ENCODE measurements at places on chromosomes 5 and 9.
A peak's percentile ranks its signal among the peaks of the same experiment; 100 is the strongest.

DNA sequence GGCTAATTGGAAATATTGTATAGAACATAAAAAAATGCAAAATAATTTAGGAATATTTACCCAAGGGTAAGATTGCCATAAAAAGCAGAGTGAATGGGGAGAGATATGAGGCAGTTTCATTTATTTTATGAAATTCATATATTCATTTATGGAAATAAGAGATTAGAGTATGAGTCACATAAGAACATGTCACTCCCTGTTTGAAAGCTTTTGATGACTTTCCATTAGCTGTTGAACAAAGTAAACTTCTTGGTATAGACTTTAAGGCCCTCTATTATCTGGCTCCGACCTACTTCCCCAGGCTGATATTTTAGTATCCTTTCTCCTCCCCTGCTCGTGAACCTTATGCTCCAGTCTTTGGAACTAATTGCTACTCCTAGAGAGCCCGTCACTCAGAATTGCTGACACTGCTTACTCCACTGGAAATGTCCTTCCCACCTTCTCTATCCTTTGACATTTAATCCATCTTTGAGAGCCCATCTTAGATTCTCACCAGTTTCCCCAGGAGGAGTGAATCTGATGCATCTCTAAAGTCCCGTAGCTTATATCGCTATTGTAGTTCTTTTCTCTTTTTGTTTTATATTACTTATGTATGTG lies 8.9 kb upstream of the ACTBL2 start:
- DNase-seq: no peak
- no peak overlapping the region for H3K4me3 ChIP-seq
- peaks cover 15% of the 10 kb centered on the region for H3K27me3 ChIP-seq
- H3K27ac ChIP-seq: no peak overlapping the region

GRCh38 chr5:120358949-120359348 lies 105.2 kb upstream of the PRR16 start:
- no peak overlapping the region for H3K27ac ChIP-seq
- no peak overlapping the region for H3K4me3 ChIP-seq
- no peaks in the 10 kb centered on the region for H3K4me1 ChIP-seq
- no peaks in the 10 kb centered on the region for H3K36me3 ChIP-seq
- no peak for DNase-seq

DNA sequence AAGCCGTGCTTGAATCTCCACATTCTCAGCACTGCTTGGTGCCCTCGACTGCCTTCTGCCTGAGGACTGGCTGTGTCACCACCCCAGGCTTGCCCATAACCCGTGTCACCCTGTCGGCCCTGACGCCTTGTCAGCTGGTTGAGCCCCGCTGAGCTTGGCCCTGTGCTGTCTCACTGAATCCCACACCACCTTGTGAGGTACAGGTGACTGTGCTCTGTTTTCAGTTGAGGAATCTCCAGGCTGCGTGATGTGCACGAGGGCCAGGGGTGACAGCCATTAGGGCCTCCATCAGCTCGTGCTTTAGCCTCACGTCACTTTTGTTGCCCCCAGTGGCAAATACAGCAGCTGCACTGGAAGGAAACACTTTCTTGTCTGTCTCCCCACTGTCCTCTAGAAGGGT lies 90.7 kb downstream of the CACNA1B start:
- no peaks in the 10 kb centered on the region for H3K4me1 ChIP-seq
- DNase-seq: no peak
- no peak overlapping the region for H3K27ac ChIP-seq
- H3K36me3 ChIP-seq: no peaks in the 10 kb centered on the region

DNA sequence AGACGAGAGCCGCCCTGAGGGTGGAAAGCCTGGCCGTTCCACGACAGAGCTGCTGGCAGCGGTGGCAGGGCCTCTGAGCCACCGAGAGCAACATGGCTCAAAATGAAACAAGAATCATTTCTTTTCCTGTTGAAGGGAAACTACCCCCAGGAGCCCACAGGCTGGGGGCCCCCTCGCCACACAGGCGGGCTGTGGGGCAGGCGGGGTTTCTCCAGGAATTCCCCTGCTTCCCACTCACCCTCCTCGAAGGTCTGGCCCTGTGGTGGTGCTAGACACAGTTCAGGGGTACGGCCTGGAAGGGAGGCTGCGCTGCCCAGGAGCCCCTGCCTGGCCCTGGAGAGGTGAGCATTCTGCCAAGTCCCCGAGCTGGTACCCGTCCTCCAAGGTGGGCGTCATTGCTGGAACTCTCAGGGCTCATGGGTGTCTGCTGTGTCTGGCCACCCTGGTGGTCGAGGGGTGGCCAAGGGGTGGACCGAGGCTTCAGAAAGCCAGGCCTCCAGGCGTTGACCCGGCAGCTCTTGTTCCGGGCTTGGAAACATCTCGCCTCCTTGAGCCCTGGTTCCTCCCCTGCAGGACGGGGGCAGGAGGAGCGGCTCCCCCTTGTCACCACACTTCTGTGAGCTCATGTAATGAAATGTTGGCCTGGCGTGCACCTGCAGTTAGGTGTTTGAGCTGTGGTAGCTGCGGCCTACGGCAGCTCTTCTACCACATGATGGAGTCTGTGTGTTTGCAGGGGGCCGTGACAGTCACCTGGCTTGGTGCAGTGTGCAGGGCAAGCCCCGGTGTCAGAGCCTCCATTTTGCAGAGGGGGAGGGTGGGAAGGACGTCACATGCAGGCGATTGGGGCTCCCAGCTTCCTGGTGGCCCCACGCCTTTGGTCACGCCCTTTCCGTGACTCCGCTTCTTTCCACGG lies 65.3 kb downstream of the RXRA start:
- peak overlapping the region; percentile 98 for H3K27ac ChIP-seq
- peak overlapping the region; percentile 81 for H3K4me3 ChIP-seq
- peaks cover 66% of the 10 kb centered on the region for H3K4me1 ChIP-seq
- H3K36me3 ChIP-seq: no peaks in the 10 kb centered on the region

GRCh38 chr5:6634306-6634705 lies 1.1 kb downstream of the SRD5A1 start:
- peak overlapping the region; percentile 92 for H3K4me3 ChIP-seq
- H3K4me1 ChIP-seq: peaks cover 41% of the 10 kb centered on the region
- H3K27ac ChIP-seq: peak overlapping the region; percentile 63

- H3K36me3 ChIP-seq: no peaks in the 10 kb centered on the region
- no peaks in the 10 kb centered on the region for H3K27me3 ChIP-seq
- H3K4me1 ChIP-seq: peaks cover 78% of the 10 kb centered on the region
- no peak overlapping the region for H3K4me3 ChIP-seq
- DNase-seq: no peak
Observed at GRCh38 chr5:68251386-68251785, 35.8 kb downstream of the PIK3R1 start.

DNA sequence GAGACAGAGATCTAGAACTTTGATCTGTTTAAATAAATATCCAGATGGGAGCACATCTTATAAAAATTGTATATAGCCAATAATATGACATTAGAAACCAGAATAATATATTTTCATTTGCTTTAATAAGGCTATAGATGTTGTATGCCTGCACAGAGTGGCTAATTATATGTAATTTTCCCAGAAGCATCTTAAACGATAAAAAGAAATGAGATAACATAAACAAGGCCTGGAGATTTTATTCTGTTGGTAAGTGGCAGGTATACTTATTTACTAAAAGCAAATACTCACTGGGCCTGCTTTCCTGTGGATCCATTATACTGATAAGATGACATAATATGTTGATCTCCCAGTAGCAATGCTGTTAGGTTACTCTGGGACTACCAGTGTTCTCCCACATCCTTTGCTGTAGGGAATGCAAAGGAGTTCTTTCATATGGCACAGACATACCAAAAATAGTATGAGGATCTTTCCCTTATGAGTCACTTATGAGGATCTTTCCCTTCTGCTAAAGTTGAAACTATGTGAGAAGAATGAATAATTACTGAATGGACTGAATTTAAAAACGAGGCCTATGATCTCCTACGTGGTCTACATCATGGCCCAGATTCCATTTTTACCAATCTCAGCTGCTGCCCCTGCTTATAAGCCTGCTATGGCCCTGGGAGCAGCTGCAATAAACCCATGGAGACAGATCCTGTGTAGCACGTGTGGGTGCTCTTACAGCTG lies 112.1 kb downstream of the NUDT12 start:
- no peak overlapping the region for H3K27ac ChIP-seq
- DNase-seq: no peak
- no peaks in the 10 kb centered on the region for H3K27me3 ChIP-seq

DNA sequence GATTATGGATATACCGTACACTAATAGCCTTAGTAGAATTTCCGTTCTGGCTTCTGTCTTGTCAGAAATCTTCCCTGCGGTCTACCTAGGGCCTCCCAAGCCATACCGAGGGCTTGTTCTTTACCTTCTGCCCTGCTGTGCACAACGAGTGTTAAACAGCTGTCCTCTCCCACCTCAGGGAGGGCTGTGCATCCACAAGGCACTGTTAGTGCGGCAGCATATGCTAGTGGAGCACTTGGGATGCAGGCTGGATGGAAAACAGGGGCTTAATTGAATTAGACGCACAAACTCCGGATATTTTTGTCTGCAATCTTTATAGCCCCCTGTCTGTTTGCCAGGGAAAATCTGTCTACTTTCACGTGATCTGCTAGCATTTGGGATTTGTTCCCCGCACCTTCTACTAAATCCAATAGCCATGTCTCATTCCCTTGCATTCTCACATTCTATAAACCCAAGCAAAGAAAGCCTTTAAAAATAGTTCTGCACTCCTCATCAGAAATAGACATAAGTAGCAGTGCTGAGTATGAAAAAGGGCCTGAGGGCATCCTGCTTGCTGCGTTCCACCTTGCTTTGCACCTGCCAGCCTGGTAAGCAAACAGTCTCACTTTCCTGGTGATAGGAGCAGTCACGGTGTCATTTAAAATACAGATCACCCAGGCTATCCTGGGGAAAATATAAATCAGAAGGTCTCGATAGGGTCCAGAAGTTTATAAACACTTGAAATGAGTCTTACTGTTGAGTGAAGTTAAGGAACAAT lies 382.6 kb downstream of the RASEF start:
- no peaks in the 10 kb centered on the region for H3K27me3 ChIP-seq
- no peaks in the 10 kb centered on the region for H3K36me3 ChIP-seq
- no peak overlapping the region for H3K4me3 ChIP-seq
- no peak overlapping the region for H3K27ac ChIP-seq
- H3K4me1 ChIP-seq: no peaks in the 10 kb centered on the region
- no peak for DNase-seq

DNA sequence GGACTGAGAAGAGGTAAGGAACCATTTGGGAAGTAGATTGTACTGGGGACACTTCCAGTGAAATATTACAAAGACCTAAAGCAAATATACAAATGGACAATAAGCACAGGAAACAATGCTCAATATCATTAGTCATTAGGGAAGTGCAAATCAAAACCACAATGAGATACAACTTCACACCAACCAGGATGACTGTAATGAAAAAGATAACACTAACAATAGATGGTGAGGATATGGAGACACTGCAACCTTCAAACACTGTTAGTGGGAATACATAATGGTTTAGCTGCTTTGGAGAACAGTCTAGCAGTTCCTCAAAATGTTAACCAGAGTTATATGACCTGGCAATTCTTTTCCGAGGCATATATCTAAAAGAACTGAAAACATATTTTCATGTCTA lies 149.7 kb downstream of the TRPM3 start:
- H3K4me3 ChIP-seq: no peak overlapping the region
- H3K27ac ChIP-seq: no peak overlapping the region
- DNase-seq: no peak
- no peaks in the 10 kb centered on the region for H3K36me3 ChIP-seq

DNA sequence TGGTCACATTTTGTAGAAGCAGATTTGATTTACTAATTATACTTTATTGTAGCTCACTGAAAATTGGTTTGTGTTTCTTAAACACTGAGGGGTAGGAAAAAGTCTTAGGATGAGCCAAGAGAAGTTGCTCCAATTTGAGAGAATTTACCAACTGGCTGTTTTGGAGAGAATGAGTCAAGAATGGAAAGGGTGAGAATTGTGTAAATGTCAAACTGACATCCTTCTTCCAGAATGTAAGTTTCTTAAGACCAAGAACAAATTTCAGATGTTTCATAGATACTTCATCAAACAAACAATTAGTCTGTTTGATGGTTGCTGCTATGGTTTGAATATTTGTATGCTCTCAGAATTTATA lies 106.2 kb upstream of the TXNDC8 start:
- H3K27me3 ChIP-seq: peaks cover 2% of the 10 kb centered on the region
- H3K4me3 ChIP-seq: no peak overlapping the region

DNA sequence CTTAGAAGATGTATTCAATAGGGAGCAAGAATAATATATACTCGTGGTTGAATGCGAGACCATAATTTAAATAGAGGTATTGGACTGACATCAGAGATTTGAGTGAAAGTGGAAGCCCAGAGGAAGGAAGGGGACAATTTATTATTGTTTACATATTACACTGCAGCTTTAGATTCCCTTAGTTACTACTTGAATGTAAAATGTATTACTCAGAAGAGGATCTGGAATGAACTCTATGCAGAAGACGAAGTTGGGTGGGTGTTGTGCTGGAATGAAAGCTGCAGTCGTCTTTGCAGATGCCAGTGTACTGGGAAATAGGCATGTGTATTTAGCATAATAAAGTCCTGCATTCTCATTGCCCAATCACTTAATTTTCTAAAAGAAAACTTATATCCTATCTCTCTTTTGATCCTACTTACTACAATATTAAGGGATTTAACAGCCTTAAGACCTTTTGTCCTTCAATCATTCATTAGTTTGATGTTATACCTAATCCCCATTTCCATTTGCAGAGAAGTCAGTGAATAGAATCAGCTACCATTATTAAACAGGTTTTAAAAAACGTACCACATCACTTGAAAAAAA lies 570.7 kb upstream of the WWC1 start:
- H3K27ac ChIP-seq: no peak overlapping the region
- no peaks in the 10 kb centered on the region for H3K27me3 ChIP-seq
- no peaks in the 10 kb centered on the region for H3K4me1 ChIP-seq
- no peak for DNase-seq
- no peak overlapping the region for H3K4me3 ChIP-seq

DNA sequence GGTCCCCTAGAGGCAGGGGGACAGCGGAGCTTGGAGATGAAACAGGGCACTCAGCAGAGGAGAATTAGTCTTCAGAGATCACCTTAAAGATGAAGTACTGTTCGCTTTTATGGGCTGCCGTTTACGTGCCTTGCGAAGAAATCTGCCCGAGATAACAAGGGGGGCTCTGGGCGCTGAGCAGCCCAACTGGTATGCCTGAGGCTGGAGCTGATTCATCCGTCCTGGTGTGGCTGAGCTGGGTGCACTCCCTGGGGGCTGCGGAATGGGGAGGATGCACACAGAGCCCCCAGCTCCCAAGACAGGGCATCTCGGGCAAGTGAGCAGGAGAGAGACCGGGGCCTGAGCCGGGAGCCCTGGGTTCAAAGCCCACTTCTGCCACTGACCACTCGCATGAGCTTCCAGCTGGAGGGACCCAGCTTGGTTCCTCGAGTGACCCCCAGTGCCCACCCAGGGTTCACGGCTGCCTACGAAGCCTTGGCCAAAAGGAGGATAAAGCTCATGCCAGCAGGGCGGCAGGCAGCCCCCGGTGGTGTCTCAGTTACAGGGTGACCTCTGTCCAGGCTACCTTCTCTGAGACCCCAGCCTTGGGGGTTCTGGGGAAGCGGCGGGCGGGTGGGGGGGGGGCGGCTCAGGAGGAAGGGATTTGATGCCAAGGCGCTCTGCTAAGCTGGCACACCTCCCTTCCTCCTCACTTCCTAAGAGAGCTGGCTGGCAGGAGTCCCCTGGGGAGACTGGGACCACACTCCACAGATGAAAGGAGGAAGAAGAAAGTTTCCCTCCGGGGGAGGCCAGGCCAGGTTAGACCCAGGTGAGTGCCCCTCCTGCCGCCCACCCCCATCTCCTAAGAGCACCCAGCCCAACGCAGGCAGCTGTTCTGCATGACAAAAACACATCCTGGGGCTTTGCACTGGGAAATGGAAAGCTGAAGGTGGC lies 5.7 kb downstream of the FIBCD1 start:
- peaks cover 52% of the 10 kb centered on the region for H3K27me3 ChIP-seq
- H3K4me1 ChIP-seq: peaks cover 19% of the 10 kb centered on the region
- H3K4me3 ChIP-seq: no peak overlapping the region
- H3K36me3 ChIP-seq: no peaks in the 10 kb centered on the region
- H3K27ac ChIP-seq: no peak overlapping the region

Measured in activated B cell treated with CpG ODN at 0.5 μM for 24 hours (primary cell).